ENCODE measurements at places on chromosomes 5 and 9.

DNA sequence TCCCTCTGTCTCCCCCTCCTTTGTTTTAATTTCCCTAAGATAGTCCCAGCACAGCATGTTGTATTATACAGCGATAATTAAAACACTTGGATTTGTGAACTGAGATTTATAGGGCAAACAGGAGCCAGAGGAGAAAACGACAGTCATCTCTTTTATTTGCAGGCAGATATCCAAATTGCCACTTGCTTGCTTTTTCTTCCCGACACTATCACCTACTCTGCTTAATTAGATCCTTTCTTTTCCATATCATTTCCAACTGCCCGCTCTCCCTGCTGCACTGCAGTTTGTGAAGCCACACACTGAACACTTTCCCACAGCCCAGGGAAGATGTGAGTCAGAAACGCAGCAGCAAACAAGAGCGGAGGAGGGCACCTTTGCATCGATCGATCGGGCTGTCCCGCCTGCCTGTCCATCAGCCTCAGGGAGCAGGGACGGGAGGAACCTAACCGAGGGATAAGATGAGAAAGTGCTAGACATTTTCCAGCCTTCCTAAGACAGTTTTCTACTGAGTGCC lies 35.8 kb upstream of the SPRY4 start:
- no peak for DNase-seq

DNA sequence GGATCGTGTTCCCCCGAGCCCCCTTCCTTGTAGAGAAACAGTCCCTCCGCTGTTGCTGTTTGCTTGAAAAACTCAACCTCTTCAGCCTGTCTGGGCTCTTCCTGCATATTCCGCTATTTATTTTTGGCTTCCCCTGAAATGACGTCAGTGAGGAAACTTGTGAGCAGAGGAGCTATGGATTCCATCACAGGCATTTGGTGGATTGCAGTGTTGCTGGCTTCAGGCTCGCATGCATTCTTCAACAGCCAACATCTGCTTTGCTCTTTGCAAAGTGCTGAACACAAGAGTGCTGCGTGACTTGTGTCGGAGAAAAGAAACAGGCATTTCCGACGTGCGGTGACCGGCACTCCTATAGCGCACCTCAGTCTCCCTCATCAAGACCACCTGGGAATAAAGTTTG lies 232.7 kb downstream of the RFK start:
- DNase-seq: no peak

DNA sequence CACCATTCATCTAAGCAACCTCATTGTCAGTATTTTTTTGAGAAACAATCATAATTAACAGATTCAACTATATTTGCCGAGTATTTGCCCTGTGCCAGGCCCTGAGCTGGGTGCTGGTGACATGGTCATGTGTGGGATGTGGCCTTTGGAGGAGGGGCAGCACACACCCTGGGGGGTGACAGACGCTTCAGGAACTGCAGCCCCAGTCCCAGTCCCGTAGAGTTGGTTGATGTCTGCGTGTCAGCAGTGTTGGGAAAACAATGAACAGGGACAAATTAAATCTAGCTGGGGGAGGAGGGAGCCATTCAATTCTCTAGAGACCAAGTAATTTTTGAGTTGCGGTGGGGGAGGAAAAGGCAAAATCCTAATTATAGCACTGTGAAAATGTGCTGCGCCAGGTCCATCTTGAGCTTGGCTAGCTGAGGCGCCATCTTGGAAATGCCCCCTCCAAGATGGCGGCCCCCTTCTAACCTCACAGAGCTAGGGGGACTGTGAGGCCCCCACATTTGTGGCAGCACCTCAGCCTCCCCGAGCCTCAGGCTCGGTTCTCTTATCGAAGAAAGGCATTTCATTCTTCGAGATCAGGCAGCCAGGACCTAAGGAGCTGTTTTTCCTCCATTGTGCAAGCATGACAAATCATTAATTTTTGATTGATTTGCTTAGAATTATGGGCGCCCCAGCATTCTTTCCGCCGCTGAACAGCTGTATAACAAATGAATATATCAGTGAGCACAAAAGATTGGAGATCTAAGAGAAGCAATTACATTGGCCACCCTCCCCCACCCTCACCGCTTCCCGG lies 87.8 kb downstream of the ZNF618 start:
- no peak for DNase-seq

DNA sequence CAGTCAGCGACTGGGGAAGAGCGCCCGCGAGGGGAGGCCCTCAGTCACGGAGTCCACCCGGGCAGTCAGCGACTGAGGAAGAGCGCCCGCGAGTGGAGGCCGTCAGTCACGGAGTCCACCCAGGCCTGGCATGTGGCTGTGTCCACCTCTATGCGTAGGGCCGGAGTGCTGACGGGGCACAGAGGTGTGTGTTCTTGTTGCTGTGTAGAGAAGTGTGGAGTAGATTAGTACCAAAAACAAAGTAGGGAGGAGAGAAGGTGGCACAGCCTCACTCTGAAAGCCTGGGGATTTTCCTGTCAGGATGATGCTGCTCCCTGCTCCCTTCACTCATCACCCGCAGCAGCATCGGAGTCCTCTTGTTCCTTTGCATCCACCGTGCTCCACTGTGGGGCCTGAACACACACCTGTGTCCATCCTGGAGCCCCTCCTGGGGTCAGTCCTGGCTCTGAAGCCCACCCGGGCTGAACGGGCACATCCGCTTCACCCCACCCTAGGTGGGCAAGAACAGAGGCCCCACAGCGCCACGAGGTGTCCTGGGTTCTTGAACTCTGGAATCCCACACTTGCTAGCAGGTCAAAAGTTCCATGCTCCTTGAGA lies 37.9 kb downstream of the AHRR start:
- DNase-seq: no peak

DNA sequence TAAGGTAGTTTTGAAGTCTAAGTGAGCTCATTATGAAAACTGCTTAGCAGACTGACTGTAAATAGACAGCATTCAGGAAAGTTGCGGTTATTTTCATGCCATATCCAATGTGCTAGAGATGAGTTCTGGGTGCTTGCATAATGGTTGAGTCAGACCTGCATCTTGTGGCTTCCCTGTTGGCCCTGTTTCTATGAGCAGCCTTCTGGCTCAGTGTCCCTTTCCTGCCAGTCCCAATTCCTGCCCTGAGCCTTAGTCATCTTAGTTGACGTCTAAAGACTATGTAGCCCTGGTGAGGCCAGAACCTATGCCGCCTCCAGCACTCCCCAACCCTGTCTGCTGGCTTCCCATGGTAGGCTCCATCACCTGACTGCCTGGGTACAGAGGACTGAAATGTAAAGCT lies 76.3 kb upstream of the TNFSF8 start:
- peak; percentile 31 for DNase-seq

- no peak for DNase-seq
Measured at GRCh38 chr5:158051036-158051435, 192.1 kb upstream of the CLINT1 start.

- no peak for DNase-seq
Measured at GRCh38 chr5:15463231-15463980, 36.6 kb upstream of the FBXL7 start.

DNA sequence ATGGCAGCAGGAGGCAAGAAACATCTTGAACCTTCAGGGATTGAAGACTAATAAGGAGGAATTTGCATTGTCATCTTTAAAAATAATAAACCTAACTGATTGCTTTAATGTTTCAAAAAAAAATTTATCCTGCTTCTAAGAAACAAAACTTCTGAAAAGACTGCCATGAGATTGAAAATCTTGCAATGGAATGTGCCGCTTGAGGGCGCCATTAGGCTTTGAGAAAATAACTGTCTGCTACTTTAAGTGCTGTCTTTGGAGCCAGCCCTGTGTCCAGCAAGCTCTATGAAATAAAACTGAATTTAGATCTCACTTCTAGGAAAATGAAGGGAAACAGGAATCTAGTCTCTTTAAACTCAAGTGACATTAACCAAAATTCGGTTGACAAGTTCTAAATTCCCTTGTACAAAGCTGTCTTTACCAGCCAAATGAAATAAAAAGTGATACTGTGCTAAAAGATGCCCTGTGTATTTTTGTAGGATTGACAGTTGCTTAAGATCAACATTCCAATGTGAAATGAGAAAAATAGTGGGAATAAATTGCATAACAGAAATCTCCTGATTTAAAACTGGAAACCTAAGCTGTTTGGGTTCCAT lies 79.4 kb downstream of the ESM1 start:
- DNase-seq: peak; percentile 77

DNA sequence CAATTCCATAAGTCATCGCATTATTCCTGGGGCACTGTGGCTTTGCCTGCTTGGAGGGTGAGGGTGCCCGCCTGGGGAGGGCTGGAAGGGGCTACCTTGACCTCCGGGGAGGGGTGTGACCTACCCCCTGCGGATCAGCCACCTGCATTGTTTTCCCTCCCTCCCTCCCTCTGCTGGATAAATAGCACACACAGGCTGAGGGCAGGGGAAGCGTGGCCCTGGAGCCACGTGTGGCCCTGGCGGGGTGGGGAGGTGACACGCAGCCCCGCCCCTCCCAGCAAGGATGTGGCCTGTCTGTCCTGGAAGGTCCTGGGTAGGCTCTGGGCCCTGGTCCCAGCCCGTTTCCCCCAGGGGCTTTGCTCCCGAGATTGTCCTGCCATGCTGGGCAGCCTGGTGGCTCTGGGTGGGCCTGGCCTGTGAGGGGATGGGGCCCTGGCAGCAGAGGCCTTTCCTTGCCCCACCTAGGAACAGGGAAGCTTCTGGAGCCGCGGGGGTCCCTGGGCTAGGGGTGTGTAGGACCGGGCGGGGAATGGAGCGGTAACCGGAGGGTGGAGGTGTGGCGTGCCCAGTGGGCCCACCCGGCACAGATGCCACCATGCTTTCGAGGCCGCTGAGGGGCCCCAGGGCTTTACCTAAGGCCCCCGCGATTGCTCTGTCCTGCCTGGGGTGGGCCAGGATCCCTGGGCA lies 33.4 kb downstream of the RXRA start:
- DNase-seq: no peak

- DNase-seq: no peak
Measured at GRCh38 chr9:32969270-32969669, 32.2 kb downstream of the APTX start.

DNA sequence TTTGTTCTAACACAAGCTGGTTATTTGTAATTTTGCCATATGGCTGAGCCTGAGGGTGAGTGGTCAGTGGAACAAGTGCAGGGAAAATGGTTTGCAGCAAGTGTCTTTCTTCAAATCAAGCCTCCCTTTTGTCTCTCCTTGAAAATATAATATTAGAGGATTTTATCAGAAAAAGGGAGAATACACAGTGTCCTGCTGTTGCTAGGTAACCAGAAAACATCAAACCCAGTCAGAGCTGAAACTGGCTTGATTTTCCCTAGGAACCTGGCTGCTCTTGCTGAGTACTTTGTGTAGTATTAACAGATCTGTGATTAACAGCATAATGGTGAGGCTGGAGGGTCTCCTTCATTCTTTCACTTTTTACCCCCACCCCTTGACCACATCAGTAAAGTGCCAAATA lies 314.0 kb downstream of the ARHGEF28 start:
- no peak for DNase-seq

GRCh38 chr9:111944241-111944866 lies 47.7 kb downstream of the UGCG start:
- DNase-seq: no peak

DNA sequence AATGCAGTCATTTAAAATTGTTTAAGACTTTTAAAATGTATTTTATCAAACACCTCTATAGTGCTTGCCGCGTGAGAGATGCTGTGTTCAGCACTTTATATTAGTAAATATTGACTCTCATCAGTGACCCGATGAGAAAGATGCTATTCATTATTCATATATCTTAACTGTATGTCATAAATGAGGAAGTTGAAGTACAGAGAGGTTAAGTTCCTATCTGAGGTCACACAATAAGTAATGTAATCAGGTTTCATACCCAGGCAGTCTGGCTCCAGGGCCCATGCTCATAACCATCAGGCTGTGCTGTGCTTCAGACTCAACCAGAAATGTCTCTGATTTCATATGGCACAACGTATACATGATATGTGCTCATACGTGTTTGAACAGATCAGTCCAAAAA lies 119.0 kb downstream of the SV2C start:
- DNase-seq: no peak

DNA sequence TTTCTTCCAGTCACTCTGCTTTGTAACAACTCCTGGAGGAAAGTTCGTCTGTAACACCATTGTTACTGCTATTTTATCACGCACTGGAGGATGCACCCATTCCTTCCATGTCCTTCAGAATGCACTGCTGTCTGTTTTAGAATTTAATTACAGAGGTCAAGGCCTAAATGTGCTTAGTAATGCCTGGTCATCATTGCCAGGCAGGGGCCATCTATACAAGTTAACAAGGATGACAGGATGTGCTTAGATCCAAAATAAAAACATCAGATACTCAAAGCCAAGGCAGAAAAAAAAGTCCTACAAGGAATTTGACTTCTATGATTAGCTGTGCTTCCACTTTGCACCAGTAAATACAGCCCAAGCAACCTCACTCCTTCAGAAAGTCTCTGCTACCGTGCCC lies 371.4 kb downstream of the SEMA5A start:
- no peak for DNase-seq

- no peak for DNase-seq
Measured at GRCh38 chr5:573976-574375, 38.2 kb upstream of the CEP72 start.

GRCh38 chr5:123262216-123262823 lies 160.9 kb downstream of the CEP120 start:
- no peak for DNase-seq

DNA sequence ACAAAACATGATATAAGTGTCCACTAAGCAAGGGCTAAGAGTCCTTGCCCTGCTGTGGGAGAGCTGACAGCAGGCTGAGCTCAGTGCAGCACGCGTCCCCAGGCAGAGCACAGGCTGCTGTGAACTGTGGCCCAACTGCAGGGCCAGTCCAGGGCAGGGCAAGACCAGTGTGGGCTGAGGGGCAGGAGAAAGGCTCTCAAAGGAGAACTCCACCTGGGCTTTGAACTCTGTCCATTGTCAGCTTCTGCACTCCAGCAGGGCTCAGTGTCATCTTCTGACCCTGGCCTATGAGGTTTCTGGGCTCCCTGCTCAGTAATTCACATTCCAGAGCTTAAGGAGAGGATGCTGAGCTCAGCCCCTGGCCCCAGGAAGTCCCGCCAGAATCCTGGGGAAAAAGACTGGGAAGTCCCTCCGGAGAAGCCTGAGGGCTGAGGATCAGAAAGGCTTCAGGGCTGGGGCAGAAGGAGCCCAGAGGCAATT lies 37.4 kb downstream of the LHFPL2 start:
- DNase-seq: no peak

- no peak for DNase-seq
Measured at GRCh38 chr5:79107020-79107796, 4.4 kb upstream of the BHMT start.

Measured in CD4-positive, alpha-beta T cell treated with Interleukin-6 for 4 hours (primary cell).